Cortex of kidney (tissue), 1 donor: ENCODE measurements at places on chromosomes 2 and 18.

DNA sequence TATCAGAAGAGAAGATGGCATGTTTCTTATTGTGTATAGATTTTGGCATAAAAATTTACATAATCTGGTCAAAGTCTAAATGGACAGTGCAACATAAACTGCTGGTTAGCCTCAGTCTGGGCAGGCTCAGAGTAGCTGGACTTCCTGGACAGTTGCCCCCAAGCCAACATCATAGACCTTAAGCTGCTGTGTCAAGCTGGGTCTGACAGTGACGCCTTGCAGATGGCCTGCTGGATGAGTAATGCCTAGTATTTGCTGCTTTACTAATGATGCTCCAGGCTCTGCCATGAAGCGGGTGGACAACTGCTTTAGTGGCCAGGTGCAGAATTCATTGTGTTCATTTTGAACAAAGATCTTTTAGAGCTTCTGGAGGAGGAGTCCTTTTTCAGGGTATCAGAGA, 603.7 kb upstream of the ZEB2 start:
- no peak for DNase-seq

DNA sequence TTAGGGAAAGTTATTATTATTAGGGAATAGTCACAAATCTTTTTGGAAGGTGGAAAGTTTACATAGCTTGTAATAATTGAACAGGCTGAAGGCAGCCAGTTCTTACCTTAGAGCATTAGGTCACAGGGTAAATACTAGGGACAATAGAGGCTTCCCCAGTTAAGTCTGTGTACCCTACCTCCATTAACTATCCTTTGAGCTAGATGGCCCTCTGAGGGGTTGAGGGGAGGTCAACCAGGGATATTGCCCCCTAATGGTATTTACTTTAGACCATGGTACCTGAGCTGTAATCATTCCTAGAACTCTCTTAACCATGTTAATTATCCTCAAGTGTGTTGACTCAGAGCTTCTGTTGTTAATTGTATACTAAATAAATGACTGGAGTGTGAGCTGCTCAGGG, 120.5 kb upstream of the SCN7A start:
- no peak for DNase-seq

DNA sequence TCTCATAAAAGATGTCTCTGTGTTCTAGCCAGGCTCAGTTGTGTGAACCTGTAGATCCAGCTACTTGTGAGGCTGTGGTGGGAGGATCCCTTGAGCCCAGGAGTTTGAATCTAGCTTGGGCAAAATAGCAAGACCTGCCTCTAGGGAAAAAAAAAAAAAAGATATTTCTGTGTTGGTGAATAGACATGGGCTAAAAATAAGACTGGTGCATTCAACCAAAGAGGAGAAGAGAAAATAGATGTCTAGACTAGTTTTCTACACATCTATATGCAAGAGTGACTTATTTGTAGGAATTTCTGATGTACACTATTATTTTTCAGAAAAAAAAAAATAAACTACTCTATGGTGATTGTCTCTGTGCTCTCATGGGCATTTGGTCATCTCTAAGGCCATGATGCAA, 555.1 kb downstream of the BCL11A start:
- DNase-seq, result no peak

DNA sequence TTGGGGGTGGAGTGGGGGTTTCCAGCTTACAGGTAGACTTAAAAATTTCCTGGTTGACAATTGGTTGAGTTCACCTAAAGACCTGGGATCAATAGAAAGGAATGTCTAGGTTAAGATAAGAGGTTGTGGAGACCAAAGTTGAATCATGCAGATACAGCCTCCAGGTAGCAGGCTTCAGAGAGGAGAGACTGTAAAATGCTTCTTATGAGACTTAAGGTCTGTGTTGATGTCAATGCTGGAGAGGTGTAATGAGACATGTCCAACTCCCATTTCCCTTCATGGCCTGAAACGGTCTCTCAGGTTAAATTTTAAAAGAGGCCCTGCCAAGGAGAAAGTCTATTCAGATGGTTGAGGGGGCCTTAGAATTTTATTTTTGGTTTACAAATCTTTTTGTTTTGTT, 38.5 kb upstream of the RND3 start:
- DNase-seq, result no peak

- no peak for DNase-seq
These were observed 158.3 kb upstream of the CAVIN2 start for GRCh38 chr2:192005211-192005610.

DNA sequence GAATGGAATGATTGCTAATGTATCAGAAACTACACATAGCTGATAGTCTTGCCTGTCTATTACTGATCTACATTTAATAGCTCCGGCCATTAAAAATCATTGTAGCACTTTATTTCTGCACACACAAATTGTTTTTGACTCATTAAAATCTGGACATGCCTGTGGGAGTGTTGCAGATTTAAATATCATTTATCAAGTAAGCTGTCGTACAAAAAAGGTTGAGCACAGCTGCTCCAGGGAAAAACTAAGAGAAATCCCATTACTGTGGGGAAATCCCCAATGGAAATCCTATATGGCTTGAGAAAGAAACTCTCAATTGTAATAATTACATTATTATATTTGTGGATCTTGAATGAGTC, 99.6 kb upstream of the CERS6 start:
- DNase-seq, result no peak

DNA sequence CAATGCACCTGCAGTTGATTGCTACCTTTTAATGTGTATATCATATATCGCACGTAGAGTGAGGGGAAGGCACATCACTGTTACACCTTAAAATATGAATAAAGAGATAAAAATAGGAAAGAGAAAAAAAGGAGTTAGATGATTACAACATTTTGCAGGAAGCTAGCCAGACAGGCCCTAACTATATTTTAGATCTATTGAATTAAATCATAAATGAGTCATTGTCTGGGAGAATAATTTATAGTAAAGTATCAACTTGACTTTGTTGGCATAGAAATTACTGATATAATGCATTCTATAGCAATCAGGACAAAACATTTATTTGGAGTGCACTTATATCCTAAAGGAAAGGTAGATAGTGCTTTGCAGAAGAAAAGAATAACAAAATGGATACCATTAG, 384.9 kb upstream of the NXPH2 start:
- no peak for DNase-seq

GRCh38 chr2:153990771-153991170, 119.0 kb downstream of the GALNT13 start:
- no peak for DNase-seq

GRCh38 chr2:228956701-228957474, 314.2 kb downstream of the PID1 start:
- DNase-seq, result no peak

- DNase-seq, result no peak
These were observed 609.0 kb downstream of the DCC start for GRCh38 chr18:52948868-52949444.

DNA sequence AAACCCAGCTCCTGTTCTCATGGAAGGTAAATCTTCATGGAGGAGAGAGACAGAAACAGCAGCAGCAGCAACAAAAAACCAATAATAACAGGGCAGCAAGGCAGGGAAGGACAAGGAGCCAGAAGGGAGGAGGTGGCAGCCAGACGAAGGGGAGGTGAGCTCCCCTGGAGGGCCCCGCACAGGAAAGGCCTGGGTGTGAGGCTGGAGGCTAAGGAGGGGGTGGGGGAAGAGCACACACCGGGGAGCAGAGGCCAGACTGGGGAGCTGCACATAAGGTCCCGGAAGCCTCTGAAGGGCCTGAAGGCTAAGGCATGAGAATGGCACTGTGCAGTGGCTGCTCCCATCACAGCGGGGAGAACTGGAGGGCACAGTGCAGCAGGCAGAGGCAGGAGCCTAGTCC, 94.8 kb upstream of the SMAD7 start:
- DNase-seq, result no peak

GRCh38 chr2:190407246-190407661, 901 bp upstream of the MFSD6 start:
- no peak for DNase-seq

GRCh38 chr2:178296394-178297090, 102.2 kb downstream of the OSBPL6 start:
- no peak for DNase-seq

DNA sequence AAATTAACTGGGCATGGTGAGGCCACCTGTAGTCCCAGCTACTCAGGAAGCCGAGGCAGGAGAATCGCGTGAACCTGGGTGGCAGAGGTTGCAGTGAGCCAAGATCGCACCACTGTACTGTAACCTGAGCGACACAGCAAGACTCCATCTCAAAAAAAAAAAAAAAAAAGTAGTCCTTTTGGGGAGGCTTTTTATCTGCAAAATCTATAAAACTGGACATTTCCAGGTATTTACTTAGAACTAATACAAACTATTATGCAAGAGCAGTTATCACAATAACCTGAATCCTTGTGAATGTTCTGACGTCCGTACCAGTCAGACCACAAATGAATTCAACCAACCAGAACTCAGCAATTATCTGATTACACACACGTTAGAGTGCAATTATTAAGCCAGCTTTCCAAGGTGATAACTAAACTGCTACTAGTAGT, 8.8 kb upstream of the RAPH1 start:
- no peak for DNase-seq

DNA sequence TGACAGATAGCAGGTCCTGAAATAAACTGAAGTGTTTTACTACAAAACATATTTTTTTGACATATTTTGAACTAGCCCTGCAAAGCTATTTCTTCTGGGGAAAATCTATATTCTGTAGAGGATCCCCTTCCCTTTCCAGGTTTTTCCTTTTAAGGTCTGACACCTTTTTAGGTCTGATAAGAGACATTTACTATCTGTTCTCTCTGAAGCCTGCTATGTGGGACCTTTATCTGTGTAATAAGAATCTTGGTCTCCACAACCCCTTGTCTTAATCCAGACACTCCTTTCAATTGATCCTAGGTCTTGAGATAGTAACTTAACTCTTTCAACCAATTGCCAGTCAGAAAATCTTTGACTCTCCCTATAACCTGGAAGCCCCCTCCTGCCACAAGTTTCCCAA, 5.5 kb upstream of the PDK1 start:
- no peak for DNase-seq

GRCh38 chr2:144429396-144430112, 90.4 kb downstream of the ZEB2 start:
- no peak for DNase-seq

GRCh38 chr2:237744613-237745249, 53.8 kb upstream of the RBM44 start:
- no peak for DNase-seq

- no peak for DNase-seq
These were observed 87.4 kb upstream of the SERPINE2 start for GRCh38 chr2:224126440-224126839.
